ENCODE measurements at places on chromosomes 3 and 15.

GRCh38 chr15:54208786-54209185, 230.5 kb downstream of the UNC13C start:
- no peak for DNase-seq

DNA sequence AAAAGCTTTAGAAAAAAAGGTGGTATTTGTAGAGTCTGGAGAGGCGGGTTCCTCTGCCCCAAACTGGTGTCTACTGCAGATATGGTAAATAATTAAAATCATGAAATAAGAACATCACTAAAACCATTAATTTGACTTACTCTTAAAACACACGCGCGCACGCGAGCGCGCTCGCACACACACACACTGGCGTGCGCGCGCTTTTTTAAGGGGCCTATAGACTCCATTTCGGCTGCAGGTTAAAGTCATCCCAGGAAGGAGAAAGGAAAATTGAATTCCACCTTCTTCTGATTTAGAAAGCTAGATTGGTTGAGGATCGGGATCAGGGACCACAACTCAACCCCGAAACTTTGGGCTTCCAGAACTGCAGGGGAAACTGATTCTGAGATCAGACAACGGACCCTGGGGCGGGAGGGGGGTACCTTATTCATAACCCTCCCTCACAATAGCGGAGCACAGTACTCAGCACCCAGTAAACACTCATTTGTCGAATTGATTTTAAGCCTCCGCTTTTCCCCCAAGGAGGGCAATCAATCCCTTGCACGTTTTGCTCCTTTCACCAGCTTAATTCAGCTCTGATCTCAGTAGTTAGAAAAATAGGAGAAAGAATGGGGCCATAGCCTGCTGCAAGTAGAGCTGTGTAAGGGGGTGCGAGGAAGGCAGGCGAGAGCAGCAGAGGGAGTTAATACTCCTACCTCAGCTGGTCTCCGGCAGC, 509 bp upstream of the LRRC3B start:
- no peak for DNase-seq

DNA sequence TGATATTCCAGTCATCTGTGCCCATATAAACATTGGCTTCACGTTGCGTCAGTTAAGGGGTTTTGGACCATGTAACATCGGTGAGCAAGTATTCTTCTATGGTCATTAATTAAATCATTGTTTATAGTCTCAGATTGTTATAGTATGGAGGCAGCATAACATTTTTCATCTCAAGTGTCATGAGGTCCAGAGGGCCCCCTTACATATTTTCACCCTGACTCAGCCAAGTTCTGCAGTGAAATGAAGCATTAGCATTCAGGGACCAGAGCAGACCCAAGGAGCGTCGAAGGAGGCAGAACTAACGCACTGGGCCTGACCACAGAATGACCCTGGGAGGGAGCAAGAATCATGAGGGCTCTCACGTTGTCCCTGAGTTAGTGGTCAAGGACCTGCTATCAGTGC, 171.5 kb downstream of the LRTM1 start:
- no peak for DNase-seq

DNA sequence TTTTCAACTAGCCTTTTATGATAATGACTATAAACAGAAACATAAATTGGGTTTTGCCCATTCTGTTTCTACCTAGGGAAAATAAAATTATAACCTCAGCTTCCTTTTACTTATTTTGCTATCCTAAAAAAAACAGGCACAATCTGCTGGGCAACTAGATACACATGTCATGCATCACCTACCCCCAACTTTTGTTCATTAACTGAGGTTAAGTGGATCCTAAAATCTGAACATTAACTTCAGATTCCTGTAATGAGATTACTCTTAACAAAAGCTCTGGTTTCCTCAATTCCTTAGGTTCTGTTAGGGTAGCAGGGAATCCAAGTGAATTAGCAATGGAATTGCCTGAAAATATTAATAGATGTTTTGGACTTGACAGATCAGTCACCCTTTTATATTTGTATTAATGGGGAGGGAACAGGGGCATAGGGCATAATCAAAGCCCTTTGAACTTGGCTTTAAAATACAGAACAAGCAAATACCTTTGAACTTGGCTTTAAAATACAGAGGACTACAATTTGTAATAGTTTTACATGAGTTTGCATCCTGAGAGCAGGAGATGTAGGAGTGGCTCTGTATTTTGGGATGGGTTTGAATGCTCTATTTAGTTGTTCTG, 106.6 kb downstream of the FEZF2 start:
- no peak for DNase-seq

DNA sequence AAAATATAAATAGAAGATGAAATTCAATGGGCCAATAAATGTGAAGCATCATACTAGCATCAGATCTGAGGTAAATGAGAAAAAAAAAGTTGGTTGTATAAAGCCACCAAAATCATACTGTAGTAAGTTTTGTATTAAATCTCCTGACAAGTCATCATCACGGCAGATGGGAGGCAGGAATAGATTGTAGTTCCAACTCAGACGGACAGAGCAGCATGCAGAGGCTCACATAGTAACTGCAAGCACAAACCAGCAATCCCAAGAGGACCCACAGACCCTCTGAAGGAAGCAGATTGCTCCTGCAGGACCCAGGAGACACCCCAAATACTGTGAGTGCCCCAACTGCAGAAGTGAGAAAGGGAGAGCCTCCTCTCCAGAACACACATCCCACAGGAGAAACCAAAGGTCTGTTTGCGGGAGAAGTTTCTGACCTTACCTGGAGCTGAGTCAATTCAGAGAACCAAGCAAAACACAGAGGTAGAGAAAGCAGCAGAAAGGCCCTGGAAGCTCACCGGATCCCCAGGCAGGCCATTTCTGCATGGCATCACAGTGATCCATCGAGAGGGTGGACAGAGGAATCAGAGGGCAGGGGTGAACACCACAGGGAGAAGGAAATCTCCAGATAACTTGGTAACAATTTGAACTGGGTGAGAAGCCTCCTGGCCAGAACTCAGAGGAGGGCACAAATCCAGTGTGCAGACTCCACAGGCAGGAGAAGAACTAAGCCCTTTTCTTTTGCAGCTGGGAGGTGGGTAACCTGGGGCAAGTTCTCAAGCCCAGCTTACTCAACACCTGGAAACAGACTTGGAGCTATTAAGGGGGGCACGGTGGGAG, 141.6 kb upstream of the ARHGEF26 start:
- DNase-seq = no peak

DNA sequence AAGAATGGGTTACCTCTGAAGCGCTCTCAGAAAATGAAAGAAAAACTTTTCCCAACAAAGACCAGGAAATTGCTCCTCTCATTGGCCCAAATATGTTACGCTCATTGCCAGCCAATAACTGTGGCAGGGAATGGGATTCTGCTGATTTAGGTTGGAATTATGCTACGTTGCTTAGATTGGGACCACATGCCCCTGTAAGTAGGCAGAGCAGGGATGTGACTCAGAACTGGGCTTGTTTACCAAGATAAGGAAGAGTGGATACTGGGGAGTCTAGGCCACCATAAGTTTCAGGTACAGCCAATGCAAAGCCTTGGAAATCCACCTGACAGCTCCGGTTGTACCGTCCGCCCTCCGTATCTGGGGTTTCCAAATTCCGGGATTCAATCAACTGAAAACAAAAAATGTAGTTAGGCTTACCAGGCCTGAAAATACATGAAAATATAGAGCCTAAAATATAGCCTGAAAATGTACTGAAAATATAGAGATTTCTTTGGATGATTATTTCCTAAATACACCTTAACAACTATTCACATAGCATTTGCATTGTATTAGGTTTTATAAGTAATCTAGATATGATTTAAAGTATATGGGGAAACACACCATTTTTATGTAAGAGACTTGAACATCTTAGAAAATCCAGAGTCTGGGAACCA, 1.5 kb upstream of the TCF12 start:
- DNase-seq = no peak

DNA sequence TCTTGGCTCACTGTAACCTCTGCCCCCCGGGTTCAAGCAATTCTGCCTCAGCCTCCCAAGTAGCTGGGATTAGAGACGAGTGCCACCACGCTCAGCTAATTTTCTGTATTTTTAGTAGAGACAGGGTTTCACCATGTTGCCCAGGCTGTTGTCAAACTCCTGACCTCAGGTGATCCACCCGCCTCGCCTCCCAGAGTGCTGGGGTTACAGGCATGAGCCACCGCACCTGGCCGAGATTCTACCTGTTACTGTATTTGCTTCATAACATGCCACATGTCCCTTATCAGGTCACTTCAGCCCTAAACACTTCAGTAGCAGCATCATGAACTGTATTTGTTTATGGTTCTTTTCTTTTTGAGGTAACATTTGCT, 7.5 kb upstream of the LCTL start:
- no peak for DNase-seq

GRCh38 chr3:152174876-152175527, 93.7 kb upstream of the MBNL1 start:
- DNase-seq = no peak

All from T-cell (primary cell).